ENCODE measurements at places on chromosomes 5 and 9. TPM values are rescaled to one million over a fixed set of nuclear protein-coding genes. Genes with fewer than 3 reads are reported as not detected.

The WHRN gene
- 0.41 TPM for total RNA-seq

The SLC2A6 gene
- total RNA-seq = 12.6 TPM

The SPEF2 gene
- total RNA-seq = 12.2 TPM

The PITX1 gene
- not detected for total RNA-seq

The FBN2 gene
- 7.7 TPM for total RNA-seq

The CARTPT gene
- 2.9 TPM for total RNA-seq

The LYRM7 gene
- total RNA-seq = 30.2 TPM

The GPR21 gene
- total RNA-seq = 28.9 TPM

The NTRK2 gene
- 221 TPM for total RNA-seq

All from frontal cortex (tissue), 4 donors.